ENCODE measurements at places on chromosomes 11 and 22. TPM values are rescaled to one million over a fixed set of nuclear protein-coding genes. Genes with fewer than 3 reads are reported as not detected.

The IL17REL gene
- under 0.01 TPM for total RNA-seq

The OR52B2 gene
- total RNA-seq, result not detected

The TMEM121B gene
- total RNA-seq, result under 0.01 TPM

The NLRP14 gene
- not detected for total RNA-seq

The CFAP300 gene
- not detected for total RNA-seq

The RAB3IL1 gene
- total RNA-seq, result 10.7 TPM
